Inflammatory macrophage treated with lipopolysaccharide for 1 hour (primary cell): ENCODE measurements at places on chromosomes 2 and 18.

DNA sequence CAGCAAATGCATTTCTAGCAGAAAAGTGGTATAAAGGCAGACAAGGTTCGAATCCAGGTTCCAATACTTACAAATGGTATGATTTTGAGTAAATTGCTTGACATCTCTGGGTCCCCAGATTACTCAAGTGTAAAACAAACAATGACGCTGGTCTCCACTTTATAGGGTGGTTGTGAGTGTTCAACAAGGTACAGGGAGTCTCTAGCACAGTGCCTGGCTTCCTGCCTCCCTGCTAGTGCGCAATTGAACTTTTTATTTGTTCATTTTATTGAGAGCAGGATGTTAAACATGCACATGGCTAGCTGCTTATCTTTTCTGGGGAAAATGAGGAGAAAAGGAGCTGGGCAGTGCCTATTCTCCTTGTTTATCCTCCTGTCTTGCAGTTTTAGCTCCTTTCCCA, 74.9 kb upstream of the MYL1 start:
- no peak for DNase-seq

GRCh38 chr2:51018145-51018544, 13.8 kb downstream of the NRXN1 start:
- no peak for DNase-seq

GRCh38 chr2:60806988-60807681, 51.1 kb downstream of the PAPOLG start:
- DNase-seq, result peak; percentile 87

DNA sequence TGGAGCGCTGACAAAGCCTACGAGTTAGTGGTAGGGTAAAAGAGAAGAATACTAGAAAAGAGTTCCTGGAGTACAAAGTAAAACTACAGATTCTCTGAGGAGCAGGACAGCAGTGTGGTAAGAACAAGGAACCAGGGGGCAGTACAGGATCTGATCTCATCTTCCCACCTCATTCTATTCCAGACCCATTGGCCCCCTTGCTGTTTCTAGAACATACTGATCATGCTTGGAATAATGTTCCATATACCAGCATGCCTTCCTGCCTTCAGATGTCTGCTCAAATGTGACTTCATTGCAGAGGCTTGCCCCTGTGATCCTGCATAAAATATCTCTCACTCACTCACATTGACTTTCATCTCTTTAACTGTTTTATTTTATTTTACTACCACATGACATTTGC, 19.3 kb downstream of the MSGN1 start:
- no peak for DNase-seq

- no peak for DNase-seq
Observed at GRCh38 chr18:56330366-56331110, 307.9 kb downstream of the TXNL1 start.

GRCh38 chr2:232088771-232089170, 127.3 kb downstream of the DIS3L2 start:
- no peak for DNase-seq

DNA sequence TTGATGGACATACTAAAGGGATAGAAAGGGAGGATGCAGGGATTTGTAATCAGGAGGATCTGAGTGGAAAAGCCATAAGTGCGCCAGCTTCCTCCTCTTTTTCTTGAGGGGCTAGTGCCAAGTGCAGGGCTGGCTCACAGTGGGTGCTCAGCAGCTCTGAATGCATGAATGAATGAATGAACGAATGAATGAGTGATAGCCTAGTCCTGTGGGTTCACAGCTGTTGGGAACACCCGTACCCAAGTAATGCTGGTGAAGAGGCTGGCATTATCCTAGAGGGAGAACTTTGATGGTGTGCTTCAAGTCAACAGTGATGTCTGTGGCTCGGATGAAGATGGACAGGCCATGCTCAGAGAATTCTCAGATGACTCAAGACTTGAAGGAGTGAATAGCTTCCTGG, 108.8 kb downstream of the KCTD1 start:
- no peak for DNase-seq

DNA sequence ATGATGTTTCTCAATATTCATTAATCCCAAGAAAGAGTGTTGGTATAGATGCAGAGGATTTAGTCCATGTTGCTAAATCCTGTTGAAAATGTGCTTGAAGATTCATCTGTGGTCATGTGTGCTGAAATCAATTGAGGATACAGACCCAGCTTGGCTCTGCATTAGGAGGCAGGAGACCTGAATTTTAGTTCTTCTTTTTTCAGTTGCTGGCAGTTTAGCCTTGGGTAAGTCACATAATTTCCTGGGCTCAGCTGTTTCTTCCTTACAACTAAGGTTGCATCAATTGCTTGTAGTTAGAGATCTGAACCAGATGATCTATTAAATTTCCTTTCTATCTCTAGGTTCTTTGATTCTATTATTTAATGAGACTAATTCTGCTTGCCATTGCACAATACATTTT, 54.4 kb downstream of the SETBP1 start:
- peak; percentile 23 for DNase-seq

DNA sequence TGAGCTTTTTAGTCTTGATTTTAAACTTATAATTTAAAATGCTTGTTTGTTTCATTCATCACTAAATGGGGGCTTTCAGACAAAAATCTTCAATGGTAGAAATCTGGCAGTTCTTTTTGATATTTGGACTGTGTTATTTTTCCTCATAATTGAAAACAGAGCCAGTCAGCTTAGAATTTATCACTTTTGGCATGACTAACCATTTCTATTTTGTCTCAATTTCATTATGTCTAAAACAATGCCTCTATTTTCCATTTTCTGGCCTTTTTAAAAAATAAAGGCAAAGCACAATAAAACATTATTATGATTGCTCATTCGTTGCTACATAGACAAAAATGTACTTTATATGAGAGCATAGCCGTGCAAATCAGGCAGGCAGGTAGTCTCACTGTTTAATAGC, 434.5 kb downstream of the XIRP2 start:
- no peak for DNase-seq

DNA sequence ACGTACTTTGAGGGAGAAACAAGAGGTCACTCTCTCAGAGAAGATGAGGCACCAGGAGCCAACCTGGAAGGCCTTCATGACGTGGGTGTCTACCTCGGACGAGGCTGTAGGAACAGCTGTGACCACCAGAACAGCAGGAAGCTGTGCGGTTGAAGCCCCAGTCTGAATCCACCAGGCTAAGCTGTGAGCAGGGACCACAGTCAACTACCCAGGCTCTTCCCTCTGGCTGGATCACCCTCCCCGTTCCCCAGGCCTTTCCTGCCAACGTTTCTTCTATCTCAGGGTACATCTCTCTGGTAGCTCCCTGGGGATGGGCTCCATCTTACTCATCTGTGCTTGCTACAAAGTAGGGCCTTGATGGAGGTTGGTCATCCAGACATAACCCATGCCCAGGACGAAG, 36.8 kb upstream of the CYP27C1 start:
- no peak for DNase-seq

- DNase-seq, result no peak
Observed at GRCh38 chr2:168190590-168191336, 56.6 kb downstream of the STK39 start.

DNA sequence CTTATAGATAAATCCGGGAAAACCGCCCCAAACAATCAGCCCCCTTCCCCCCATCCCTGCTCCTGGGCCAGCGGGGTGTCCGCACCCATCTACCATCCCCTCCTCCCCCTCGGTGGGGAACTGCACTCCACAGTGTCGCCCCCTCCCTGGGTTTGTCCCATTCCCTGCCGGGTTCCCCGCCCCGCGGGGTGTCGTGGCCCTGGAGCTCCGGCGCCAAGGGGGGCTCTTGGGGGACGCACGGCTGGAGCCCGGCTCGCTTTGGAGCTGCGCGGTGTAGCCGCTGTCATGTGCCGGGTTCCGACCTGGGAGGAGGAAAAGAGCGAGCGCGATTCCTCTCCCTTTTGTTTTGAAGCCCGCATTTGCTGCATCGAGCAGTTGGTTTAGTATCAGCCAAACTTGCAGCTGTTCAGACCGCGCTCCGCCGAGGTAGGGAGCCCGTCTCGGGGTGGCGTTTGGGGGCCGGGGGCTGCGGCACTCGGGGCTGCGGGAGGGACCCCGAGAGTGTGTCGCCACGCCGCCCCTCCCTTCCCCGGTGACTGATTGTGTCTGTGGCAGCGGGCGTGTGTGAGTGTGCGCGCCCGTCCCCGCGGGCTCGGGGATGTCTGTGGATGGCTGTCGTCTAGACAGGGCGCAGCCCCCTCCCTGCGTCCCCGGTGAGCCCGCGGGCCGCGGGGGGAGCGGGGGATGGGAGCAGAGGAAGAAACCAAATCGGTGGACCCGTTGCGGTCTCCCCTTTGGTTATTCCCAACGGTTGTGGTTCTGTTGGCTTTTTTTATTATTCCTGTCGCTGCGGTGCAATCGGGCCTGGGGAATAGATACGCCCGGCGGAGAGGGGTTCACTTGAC, 797 bp downstream of the CTIF start:
- DNase-seq, result no peak

- no peak for DNase-seq
Observed at GRCh38 chr2:110773401-110773921, 41.1 kb downstream of the ACOXL start.

- DNase-seq, result no peak
Observed at GRCh38 chr2:119706221-119706620, 27.2 kb downstream of the TMEM177 start.

DNA sequence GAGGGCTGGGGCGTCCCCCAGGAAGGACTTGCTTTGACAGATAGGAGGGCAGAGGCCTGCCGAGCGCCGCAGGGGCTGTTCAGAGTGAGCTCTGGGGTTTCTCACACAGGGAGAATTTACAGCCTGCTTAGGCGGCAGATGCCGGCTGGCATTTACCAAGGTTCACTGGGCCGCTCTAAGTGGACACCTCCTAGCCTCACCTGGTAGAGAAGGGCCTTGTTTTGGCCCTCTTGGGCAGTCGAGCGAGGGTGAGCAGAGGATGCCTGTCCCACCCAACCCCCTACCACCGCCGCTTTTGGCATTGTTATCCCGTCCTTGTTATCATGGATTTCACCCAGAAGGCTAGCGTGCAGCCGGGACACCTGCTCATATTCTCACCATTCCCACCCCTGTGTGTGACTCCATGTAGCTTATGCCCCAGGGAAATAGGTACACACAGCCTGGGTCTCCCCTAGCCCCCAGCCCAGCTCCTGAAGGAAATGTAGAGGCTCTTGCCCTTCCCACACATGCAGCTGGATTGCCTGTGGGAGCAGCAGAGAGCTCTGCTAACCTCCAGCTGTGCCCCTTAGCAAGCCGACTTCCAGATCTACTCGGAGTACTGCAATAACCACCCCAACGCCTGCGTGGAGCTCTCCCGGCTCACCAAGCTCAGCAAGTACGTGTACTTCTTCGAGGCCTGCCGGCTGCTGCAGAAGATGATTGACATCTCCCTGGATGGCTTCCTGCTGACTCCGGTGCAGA, 52.4 kb downstream of the FAM168B start:
- DNase-seq, result no peak

DNA sequence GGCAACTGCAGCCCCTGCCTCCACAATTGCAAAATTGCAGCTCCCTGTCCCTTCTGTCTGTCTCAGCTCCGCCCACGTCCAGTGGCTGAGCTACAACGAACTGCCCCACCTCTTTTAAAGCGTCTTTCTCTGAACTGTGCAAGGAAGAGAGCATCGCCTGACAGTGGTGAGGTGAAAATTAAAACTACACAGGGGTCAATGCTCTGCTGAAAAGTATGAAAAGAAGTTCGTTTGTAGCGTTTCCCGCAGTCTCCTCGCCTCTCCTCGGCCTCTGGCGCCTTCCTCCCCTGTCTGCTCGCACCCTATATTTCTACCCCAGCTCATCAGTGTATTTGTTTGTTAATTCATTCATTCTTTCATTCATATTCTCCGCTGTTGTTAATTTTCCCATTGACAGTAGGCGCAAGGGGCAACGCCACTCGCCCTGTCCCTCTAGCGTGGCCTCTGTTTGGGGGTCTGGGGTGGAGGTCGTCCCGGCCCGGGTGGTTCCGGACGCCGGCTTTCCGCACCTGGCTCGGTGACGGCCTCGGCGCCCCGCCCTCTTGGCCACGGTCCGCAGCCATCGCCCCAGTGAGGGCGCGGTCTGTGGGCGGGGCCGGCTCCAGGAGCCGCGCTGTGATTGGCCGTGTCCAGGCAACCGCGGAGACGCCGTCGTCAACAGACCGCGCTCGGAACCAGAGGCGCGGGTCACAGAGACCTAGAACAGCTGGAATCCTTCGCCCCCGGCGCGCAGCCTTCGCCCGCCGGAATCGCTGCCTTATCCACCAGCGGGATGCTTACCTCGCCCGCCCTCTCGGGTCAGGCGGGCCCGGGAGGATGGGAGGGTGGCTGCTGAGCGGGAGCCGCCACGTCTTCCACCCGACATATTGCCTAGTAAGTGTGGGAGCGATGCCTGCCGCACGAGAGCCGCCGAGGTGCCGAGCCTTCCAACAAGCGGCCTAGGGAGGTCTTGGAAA, at the start of gene VWA3B:
Gene VWA3B (plus strand): TSS at position 677 of the 956 bp plus-strand sequence. CDS start 5,926 bp downstream, outside the sequence.
- peak; percentile 40 for DNase-seq

DNA sequence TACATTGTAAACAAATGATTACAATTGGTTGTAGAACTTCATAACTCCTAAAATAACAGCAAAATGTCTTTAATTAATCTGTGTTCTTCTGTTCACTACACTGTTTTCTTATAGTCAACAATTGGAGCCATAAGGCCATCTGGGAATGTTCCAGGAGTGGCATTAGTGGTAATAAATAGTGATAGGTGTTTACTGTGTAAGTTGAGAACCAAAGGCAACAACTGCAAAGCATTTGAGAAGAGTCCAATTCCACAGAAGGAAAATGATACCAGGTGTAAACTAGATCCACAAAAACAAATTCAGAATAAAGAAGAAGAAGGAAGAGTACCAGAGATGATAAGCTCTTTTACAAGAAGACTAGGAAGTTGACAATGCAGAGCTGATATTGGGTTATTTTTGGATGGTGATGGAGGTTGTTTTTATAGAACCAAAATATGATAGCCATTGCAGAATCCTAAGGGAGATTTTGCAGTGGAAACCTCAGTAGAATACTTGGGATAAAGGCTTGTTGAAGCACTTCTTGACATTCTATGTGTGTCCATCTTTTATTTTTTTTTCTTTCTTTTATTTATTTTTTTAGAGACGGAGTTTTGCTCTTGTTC, 52.9 kb downstream of the ANTXR1 start:
- DNase-seq, result no peak

- DNase-seq, result no peak
Observed at GRCh38 chr2:223203971-223204929, 152.3 kb downstream of the KCNE4 start.

DNA sequence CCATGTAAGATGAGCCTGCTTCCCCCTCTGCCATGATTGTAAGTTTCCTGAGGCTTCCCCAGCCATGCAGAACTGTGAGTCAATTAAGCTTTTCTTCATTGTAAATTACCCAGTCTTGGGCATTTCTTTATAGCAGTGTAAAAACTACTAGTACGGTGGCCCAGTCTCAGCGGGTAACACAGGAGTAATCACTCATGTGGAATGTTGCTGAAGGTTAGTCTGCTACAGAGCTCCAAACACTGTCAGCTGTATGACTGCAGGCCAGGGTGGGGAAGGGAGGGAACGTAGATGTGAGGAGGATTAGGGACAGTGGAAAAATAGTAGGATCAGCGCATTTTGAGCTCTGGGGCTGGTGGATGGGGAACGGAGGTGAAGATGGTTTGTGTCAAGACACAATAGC, 711.2 kb upstream of the SOX11 start:
- DNase-seq, result no peak
